Panc1 (cell line): ENCODE measurements at places on chromosomes 11 and 22. TPM values are rescaled to one million over a fixed set of nuclear protein-coding genes. Genes with fewer than 3 reads are reported as not detected.

DNA sequence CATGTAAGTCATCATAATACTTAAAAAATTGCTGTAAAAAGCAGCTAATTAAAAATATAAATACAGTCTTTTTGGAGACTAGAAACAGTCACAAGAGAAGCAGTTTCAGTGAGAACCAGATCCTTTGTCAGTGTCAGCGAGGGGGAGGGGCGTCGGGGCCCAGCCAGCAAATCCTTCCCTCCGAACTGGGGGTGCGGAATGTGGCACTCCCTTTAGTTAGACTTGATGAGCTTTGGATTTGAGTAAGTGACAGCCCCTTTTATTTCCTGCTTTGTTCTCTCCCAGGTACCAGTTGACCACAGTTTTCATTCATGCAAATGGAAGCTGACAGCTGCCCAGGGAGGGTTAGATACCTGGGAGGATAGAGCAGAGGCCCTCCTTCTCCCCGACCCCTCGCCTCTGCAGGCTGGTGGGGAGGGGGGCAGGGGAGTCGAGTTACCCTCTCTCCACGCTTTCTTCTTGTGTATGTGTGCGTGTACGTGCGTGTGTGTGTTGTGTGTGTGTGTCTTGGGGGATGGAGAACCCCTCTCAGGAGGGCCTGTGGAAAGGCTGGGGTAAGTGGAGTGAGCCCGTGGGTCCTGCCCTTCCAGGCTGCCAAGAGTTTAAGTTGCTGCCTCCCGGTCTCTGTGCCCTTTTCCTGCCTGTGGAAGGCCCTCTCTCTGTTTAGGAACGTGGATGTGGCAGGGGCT lies 38.3 kb downstream of the PTPRJ start:
- DNase-seq, result no peak

DNA sequence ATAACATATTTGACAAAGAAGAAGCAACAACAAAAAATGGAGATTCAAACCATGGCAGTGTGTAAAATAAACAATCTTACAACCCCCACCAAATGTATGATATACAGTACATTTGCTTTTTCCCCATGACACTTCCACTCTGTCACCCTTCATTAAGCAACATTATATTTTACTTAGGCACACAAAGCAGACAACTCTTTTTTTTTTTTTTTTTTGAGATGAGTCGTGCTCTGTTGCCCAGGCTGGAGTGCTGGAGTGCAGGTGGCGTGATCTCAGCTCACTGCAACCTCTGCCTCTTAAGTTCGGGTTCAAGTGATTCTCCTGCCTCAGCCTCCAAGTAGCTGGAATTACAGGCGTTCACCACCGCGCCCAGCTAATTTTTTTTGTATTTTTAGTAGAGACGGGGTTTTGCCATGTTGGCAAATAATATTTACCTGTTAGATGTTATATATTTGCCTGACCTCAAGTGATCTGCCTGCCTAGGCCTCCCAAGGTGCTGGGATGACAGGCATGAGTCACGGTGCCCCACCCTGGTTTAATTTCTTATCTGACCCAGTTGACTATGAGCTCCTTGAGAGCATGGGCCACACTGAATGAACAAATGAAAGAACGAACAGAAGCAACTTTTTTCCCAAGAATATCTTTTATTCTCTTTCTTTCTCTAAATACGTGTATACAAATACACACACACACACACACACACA lies 5.5 kb upstream of the PCF11 start:
- DNase-seq, result no peak

DNA sequence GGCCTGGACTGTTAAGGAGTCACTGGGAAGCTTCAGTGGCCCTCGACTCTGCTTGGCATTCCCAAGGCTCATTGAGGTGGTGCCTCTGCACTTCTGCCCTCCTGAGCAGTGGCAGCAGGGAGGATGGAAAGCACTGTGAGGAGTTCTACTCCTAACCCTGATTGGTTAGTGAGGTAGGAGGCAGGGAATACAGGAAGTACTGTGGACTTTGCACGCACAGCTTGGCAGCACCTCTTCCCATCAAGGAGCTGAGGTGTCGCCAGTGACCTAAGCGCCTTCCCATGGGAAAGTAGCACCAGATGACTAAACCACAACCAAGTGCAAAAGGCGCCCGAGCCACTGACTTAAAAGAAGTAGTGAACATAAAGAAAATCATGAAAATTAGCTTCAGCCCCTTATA lies 152.5 kb upstream of the CADM1 start:
- no peak for DNase-seq

- no peak for DNase-seq
Observed at GRCh38 chr11:70135625-70136059, 57.5 kb downstream of the ANO1 start.

Gene ST14
- total RNA-seq, result 1.8 TPM

GRCh38 chr11:107508858-107509244 lies 51.2 kb upstream of the CWF19L2 start:
- no peak for DNase-seq

- DNase-seq, result no peak
Observed at GRCh38 chr11:85745626-85746025, 59.6 kb upstream of the CCDC89 start.

GRCh38 chr22:29932136-29932535 lies 49.2 kb downstream of the MTMR3 start:
- no peak for DNase-seq

Gene EHF
- total RNA-seq, result 0.51 TPM
